ENCODE measurements at places on chromosomes 5 and 9.

DNA sequence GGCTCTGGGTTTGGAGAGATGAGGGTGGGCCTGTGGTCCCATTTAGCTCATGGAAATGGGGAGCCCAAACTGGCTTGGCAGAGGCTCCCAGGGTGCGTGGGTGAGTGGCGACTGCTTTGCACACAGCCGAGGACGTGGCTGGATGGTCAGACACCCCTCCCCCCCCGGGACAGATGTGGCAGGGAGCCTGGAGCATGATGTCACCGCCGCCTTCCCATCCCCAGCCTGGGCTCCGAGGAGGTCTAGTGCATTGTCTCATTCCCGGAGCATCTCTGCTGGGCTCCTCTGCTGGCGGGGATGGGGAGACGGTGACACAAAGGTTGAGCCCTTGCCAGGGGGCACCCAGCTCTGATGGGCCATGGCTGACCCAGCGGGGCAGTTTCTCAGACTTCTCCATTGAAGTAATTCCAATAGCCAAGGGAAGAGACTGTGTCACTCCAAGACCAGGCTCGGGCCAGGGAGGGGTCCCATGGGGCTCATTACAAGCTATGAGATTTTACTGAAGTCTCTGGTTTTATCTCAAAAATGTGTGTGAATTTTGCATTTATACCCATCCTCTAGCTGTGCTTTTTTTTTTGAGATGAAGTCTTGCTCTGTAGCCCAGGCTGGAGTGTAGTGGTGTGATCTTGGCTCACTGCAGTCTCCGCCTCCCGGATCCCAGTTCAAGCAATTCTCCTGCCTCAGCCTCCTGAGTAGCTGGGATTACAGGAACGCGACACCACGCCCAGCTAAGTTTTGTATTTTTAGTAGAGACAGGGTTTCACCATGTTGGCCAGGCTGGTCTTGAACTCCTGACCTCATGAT is 36.1 kb downstream of the HMCN2 start:
- no peak for DNase-seq

DNA sequence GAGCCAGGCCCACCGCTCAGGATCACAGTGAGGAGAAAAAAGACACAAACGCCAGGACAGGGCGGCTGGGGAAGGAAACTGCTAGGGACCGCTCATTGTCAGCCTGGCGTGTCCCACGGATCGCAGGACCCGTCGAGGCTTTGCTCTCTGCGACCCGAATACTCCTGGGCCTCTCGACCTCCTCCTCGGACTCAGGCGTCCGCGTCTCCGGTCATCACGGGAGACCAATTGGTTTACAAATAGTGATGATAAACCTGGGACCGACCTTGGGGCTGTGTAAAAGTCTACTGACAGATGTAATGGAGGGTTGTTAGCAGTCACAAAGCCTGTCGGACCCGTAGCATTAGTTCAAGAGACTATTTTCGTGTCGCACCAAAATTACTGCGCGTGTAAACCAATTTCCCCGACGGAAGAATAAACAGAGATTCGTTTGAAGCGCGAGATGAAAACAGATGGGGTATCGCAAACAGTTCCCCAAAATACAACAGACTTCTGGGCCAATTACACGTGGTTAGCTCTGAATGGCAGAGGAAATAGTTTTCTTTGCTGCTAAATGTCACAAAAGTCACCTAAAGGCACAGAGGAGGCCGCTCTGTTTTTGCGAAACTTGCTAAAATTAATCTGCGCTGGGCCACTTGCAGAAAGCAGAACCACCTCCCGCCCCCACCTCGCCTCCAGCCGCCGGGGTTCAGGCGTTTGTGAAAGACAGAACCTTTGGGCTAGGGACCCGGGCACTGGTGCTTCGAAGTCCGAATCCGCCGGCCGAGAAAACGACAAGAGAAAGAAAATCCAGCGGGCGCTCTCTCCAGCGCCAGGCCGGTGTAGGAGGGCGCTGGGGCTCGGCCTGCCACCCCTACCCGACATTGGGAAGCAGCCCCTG is 67.6 kb downstream of the FOXD1 start:
- no peak for DNase-seq

DNA sequence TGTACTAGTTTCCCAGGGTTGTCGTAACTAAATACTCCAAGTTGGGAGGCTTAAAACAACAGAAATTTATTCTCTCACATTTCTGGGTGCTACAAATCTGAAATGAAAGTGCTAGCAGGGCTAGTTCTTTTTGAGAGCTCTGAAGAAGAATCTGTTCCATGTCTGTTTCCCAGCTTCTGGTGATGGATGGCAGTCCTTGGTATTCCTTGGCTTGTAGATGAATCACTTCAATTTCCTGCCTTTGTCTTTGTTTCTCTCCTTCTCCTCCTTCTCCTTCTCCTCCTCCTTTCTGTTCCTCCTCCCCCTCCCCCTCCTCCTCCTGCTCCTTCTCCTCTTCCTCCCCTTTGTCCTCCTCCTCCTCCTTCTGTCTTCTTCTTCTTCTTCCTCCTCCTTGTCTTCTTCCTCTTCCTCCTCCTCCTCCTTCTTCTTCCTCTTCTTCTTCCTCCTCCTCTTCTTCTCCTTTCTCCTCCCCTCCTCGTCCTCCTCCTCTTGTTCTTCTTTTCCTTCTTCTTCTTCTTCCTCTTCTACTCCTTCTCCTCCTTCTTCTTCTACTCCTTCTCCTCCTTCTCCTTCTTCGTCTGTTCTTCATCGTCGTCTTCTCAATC is 104.7 kb upstream of the ANKRD55 start:
- DNase-seq, result no peak

DNA sequence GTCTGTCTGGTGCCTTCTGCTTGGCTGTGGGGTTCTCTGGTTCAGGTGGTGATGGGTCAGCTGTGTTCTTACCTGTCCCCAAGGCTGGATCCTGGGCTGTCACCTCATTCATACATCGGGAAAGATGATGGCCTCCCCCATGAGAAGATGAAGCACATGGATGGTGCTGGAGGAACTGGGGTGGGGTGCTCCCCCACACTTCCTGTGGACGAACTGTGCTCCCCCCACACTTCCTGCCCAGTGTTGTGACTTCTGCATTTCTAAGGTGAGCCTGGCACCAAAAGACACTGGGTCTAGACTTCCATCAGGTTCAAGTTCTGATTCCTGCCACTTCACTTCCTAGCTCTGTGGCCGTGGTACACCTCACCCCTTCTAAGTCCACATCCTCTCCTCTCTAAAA is 4.3 kb upstream of the SURF6 start:
- DNase-seq, result no peak

DNA sequence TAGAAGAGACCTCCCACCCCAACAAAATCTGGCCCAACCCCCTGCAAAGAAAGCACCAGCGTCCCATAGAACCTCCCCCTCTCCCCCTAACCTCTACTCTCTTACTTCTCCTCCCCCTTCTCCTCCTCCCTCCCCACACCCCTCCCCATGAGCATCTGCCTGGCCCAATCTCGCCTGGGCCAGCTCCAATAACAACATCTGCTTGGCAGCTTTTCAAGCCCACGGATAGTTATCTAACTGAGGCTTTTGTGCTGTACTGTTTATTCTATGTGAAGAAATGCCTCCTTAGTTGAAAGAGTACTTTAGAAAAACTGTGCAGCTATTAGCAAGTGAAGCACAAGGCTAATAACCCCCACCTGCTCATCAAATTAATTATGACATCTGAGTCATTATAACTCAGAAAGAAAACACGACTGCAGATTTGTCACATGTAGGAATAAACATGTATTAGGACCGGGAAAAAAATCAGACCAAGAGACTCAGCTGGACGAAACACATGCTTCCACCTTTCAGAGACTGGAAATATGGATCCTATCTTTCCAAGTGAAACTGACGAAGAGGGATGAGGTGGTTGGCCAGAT is 42.8 kb downstream of the NFIB start:
- DNase-seq, result no peak

DNA sequence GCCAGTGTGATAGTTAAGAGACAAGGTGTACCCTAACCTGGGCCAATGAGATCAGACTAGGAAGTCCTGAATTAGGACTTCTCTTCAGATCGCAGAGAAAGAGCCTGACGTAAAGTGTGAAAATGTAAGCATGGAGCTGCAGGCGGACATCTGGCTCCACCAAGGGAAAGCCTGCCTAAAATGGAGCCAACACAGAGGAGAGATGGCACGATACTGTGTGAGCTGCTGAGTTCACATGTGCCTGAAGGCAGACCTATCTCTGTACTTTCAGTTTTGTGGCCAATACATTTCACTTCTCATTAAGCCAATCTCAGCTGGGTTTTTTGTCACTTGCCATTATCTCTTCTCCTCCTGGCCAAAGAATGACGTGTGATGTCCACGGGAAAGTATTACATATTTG is 210.5 kb downstream of the ELAVL2 start:
- DNase-seq, result no peak

DNA sequence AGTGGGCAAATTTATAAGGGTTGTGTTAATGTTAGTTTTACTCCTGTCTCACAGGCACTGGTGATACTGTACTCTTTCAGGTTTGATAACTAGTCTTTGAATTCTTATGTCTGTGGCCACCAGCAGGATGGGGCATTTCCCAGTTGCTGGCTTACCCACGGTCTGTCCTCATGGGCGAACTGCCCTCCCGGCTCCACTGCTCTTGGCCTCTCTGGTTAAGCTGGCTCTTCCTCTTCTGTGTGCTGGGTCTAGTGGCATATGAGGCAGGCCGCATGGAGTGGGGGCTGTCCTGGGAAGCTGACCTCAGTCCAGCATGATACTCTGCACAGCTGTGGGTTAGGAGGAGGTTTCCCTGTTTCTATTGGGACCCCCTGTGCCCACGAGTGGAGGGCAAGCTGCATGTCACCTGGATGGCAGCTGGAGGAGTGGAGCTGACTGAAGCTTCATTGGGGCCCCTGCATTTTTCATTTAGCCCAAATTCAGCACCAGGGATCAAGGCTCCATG is 19.5 kb downstream of the PHF2 start:
- DNase-seq, result no peak

DNA sequence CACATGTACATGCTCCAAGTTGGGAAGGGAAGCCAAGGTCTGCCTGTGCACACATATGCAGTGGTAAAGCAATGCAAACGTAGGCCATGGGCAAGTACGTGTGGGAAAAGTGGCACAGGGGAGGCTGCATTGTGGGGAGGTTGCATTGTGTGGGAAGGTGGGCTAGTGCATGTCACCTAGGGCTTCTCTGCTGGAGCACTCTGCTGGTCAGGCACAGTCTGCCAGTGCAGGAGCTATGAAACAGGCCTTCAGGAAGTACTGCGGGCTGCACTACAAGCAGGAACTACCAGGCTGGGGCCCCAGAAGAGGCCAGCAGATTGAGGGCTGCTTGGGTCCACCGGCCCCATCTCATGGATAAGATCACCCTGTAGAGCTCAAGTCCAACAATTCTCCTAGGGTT is 1694.6 kb upstream of the CDH6 start:
- DNase-seq, result no peak

- no peak for DNase-seq
Measured at GRCh38 chr5:137395011-137395755, 103.9 kb downstream of the SPOCK1 start.

DNA sequence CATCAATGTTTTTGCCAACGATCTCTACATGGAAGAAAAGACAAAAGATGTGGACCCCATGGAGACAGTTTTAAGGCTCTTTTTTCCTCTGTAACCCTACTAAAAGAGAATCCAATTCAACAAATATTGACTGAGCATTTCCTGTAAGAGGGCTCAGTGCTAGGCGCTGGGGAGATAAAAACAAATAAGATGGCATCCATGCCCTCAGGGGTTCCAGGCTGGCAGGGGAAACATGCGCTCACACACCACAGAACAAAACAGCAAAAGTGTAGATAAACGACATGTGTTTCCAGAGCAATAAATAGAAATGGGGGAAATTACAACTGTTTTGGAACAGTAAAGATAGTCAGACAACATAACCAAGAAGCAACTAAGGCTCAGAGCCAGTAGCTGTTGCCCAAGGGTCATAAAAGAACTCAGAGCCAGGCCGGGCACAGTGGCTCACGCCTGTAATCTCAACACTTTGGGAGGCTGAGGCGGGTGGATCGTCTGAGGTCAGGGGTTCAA is 25.2 kb downstream of the ZNF608 start:
- no peak for DNase-seq

DNA sequence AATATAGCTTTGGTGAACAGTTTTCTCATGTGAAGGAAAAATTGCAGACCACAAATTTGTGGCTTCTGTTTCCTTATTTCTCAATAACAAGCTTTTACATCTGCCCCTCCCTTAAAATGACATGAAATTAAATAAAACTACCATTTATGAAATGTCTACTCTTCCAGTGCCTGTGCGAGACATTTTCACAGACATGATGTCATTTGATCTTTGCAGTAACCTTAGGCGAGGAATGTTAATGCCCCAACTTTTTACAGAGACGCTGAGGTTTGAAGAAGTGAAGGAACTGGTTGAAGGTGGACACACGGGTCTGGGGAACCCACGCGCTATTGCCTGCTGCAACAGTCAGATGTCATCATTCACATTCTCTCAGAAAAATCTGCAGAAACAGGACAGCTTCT is 61.5 kb downstream of the OSTF1 start:
- no peak for DNase-seq

- DNase-seq, result no peak
Measured at GRCh38 chr9:109110329-109111021, 9.3 kb downstream of the TMEM245 start.

- no peak for DNase-seq
Measured at GRCh38 chr5:68440245-68440644, 224.7 kb downstream of the PIK3R1 start.

DNA sequence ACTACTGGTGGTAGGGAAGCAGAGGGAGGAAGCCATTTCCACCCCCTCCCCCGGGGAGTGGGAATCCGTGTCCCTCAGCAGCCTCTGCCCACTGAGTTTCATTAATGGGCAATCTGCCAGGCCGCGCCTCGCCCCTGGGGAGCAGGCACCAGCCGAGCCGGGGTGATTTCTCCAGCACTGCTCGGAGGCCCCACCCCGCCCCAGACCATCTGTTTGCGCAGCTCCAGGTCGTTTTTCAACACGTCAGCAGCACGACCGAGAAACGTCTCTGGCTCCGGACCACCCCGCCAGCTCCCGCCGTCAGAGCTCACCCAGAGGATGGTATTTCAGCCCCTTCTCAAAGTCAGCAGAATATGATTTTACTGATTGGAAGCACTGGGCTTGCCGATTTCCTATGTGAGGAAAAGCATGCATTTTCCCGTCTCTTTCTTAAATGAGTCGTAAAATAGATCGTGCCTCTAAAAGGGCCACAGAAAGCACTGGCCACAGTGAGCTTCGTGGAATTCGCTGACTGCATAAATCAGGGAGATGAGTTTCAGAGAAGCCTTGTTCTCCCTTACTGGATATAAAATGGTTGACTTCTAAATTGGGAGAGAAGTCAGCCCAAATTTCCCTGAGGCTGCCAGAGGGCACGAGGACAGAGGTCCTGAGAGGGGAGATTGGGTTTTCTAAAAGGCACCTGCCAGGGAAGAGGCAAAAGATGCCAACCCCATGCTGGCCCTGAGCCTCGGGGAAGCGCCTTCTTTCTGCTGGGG is 47.0 kb downstream of the OLFM1 start:
- no peak for DNase-seq

GRCh38 chr5:124398460-124398859 is 348.0 kb downstream of the ZNF608 start:
- DNase-seq, result no peak

- DNase-seq, result no peak
Measured at GRCh38 chr5:51908215-51908614, 525.0 kb downstream of the ISL1 start.

DNA sequence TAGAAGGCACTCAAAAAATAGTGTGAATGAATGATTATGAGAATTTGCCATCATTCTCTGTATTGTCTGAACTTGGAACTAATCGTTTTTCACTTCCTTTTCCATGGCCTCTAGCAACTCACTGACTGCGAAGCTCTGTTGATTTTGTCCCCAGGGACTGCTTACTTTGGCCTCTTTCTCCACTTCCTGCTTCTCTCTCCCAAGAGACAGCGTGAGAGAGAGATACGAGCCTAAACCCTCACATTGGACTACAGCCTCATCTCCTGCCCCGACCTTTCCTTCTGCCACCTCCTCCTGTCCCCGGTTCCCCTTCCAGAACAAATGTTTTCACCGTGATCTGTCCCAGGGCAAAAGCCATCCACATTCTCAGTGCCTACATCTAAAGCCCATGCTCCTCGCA is 300.8 kb upstream of the PANK3 start:
- no peak for DNase-seq
